Stimulated activated CD4-positive, alpha-beta T cell treated with anti-CD3 and anti-CD28 coated beads, Interleukin-12 subunit alpha, Interleukin-12 subunit beta, amount 100 ng/mL, for 48 hours (primary cell): ENCODE measurements at places on chromosomes 7 and 10.

GRCh38 chr7:25238066-25238725, 9.9 kb upstream of the NPVF start:
- no peak for DNase-seq

GRCh38 chr10:92737484-92737883, 47.7 kb downstream of the HHEX start:
- DNase-seq = no peak

GRCh38 chr10:28072573-28072972, 73.7 kb upstream of the ODAD2 start:
- no peak for DNase-seq

DNA sequence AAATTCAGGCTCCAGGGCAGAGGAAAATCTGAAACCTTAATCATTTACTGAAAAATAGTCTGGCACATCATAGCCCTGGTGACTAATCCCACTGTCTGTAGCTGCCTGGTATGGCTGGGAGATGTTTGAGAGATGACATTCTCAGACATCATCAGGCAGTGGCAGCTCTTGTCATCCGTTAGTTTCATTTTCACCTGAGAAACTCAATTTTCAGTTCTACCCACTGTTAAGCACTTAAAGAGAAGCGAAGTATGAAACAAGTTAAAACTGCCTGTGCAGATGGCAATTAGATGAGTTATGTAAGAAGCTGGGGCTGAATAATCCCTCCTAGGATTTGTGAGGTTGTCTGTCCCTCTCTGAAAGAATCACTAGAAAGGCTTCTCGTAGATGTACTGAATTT, 150.2 kb downstream of the NSUN6 start:
- no peak for DNase-seq

- DNase-seq = no peak
Observed at GRCh38 chr7:81441750-81442149, 328.1 kb downstream of the HGF start.

GRCh38 chr10:121914661-121915060, 13.2 kb downstream of the ATE1 start:
- no peak for DNase-seq

- no peak for DNase-seq
Observed at GRCh38 chr10:17473228-17473950, 19.0 kb upstream of the ST8SIA6 start.

DNA sequence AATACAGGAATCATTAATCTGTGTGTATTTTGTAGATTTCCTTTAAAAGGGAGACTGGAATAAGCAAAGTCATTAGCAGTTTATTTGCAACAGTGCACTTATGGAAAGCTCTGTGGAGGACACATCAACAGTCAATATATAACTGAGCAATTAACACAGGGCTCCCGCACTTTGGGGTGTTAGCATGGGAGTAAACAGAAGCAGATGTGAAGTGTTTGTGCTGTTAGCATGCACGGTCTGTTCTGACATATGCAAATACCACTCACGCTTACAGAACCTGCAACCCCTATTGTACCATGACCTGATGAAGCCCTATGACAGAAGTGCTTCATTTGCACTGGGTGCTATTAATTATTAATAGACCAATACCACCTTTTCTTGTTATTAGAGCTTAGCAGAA, 118.9 kb downstream of the PPP1R3A start:
- DNase-seq = no peak

DNA sequence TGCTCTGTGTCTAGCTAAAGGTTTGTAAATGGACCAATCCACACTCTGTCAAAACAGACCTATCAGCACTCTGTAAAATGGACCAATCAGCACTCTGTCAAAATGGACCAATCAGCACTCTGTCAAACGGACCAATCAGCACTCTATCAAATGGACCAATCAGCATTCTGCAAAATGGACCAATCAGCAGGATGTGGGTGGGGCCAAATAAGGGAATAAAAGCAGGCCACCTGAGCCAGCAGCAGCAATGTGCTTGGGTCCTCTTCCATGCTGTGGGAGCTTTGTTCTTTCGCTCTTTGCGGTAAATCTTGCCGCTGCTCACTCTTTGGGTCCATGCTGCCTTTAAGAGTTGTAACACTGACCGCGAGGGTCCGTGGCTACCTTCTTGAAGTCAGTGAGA, 740.5 kb upstream of the POM121L12 start:
- DNase-seq = no peak

- DNase-seq = no peak
Observed at GRCh38 chr7:139059905-139060304, 24.1 kb upstream of the ZC3HAV1L start.

DNA sequence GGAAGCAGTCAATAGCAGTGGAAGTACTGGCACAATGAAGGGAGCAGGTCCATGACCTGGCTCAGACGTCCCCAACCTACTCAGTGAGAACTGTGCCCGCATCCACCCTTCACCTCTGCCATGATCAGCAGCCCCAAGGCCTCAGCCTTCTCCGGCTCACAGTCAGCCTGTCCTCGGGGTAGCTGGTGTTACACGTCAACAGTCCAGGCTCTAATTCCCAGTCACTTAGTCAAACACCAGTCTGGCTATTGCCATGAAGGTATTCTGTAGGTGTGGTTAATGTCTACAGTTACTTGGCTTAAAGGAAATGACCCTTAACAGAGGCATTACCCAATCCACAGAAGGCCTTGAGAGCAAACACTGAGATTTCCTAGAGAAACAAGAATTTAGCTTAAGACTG, 49.1 kb downstream of the GRB10 start:
- no peak for DNase-seq
